Hair follicular keratinocyte (primary cell): ENCODE measurements at places on chromosomes 5 and 9. TPM values are rescaled to one million over a fixed set of nuclear protein-coding genes. Genes with fewer than 3 reads are reported as not detected.

Gene OR1Q1
- not detected in 2 replicates for total RNA-seq

Gene RCL1
- 16.0 and 21.1 TPM in 2 replicates for total RNA-seq

Gene FBP1
- not detected in 2 replicates for total RNA-seq

Gene ZNF883
- 1.6 and 2.7 TPM in 2 replicates for total RNA-seq

Gene OR1L1
- not detected in 2 replicates for total RNA-seq
